Fibroblast of lung (primary cell): ENCODE measurements at places on chromosomes 13 and 19. TPM values are rescaled to one million over a fixed set of nuclear protein-coding genes. Genes with fewer than 3 reads are reported as not detected.

DNA sequence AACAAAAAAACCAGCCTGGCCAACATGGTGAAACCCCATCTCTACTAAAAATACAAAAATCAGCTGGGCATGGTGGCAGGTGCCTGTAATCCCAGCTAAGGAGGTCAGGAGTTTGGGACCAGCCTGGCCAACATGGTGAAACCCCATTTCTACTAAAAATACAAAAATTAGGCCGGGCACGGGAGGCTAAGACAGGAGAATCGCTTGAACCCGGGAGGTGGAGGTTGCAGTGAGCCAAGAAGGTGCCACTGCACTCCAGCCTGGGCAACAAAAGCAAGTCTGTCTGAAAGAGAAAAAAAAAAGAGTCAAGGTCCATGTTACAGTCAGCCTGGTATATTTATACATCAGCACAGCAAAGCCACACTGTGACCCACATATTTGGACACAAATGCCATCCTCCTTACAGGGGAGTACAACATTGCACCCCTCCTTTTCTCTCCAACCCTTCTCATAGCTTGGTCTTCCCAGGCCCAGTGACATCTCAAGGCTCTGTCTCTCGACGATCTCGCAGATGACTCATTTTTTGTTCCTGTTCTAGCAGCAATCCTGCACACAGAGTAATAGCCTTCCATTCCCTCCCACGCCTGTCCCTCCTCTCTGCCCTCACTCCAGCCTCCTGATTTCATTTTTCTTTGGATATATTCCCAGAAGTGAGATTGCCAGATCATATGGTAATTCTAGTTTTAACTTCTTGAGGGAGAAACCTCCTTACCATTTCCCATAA, 21.0 kb upstream of the DPP9 start:
- DNase-seq: peak; percentile 94

DNA sequence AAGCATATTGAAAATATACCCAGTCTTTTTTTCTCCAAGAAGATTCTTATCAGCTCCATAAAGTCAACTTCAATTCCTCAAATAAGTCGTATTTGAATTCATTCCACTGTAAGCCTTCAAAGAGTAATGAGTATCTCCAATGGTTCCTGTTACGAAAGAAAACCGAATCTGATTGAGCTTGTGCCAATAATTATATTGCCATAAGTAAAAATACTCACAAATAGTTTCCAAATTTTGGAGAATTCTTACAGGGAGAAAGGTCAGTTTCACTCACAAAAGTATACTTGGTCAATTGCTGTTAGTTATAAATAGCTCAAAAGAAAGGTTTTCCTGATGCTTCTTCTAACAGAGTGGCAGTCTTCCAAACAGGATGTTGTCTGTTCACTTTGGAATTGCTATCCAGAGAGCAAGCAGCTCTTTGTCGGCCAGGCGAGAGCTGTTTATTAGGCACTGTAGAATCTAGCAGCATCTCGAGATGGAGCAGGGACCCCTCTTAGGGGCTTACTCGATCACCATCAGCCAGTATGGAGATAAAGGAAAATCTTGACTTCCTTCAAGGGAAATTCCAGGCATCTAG, 13.5 kb downstream of the ERICH4 start:
- peak; percentile 20 for DNase-seq

DNA sequence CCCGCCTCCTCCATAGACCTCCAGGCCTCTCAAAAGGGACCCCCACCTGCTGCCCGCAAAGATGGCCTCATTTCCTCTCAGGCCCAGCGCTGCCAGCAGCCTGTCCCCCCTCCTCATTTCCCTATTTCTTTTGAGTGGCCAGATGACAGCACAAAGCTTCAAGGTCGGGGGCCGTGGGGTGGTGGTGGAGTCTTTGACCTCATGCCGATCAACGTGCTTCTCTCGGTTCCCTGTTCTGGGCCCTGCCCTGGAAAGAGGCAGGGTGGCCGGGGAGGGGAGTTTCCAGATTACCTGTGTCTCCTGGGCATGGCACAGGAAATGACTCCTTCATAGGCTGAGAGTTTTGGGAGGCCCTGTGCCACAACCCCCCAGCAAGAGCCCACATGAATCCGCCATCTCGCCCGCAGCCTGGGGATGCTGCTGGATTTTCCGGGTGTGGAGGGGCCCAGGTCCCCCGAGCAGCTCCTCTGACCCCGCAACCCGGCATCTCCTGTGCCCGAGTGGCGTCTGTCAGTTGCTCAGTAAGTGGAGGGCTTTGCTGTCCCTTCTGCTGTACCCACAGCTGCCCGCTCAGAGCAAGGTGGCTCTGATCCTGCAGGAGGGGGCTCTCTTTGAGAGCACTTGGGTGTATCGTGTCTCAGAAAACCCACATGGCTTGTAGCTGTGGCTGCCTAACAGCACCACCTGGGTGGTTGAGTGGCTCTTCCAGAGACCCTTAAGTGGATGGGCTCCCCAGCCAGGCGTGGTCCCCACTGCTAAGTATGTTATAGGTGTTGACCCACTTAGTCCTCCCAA, 139.4 kb downstream of the SIPA1L3 start:
- no peak for DNase-seq

DNA sequence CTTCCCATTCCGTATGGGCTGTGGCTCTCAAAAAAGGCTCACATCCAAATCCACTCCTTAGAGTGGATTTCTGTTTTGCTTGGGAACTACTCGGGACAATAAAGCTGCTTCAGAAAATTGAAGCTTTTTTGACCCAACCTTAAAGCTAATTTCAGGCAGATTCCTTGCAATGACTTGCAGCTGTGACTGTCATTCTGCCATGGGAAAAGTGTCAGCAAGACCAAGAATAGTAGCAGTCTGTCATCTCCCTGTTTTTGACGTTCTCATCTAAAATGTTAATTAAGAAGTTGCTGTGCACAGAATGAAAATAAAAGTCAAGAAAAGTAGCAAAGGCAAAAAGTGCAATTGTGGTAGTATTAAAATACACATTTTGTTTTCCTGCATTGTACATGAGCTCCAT, 304.7 kb downstream of the COG6 start:
- DNase-seq: no peak

DNA sequence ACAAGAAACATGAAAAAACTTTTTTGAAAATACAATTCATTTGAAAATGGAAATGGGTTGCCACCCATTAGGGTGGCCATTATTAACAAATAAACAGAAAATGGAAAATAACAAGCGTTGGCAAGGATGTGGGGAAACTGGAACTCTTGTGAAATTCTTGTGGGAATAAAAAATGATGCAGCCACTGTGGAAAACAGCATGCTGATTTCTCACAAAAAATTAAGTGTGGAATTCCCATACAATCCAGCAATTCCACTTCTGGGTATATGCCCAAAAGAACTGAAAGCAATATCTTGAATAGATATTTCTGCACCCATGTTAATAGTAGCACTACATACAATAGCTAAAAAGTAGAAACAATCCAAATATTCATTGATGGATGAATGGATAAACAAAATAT, 165.2 kb downstream of the DCLK1 start:
- peak; percentile 44 for DNase-seq

DNA sequence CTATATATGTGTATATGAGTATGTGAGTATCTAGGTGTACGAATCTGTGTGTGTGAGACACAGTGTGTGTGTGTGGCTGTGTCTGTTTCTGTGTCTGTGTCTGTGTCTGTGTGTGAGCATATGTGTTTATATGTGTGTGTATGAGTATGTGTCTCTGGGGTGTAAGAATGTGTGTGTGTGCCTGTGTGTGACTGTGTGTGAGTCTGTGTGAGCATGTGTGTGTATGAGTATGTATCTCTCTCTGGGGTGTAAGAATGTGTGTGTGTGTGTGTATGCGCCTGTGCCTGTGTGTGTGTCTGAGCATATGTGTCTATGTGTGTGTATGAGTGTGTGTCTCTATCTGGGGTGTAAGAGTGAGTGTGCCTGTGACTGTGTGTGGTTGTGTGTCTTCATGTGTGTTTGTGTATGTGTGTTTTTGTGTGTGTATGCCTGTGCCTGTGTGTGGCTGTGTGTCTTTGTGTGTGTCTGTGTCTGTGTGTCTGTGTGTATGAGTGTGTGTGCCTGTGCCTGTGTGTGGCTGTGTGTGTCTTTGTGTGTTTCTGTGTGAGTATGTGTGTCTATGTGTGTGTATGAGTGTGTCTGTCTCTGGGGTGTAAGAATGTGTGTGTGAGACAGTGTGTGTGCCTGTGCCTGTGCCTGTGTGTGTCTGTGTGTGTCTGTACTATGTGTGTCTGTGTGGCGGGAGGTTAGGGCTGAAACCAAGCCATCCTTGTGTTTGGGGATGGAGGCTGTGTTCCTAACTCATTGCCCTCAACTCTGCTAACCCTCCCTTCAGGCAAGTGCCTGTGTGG, 11.2 kb downstream of the AXL start:
- DNase-seq: no peak

- DNase-seq: no peak
These were observed 349 bp upstream of the KISS1R start for GRCh38 chr19:916645-917322.

DNA sequence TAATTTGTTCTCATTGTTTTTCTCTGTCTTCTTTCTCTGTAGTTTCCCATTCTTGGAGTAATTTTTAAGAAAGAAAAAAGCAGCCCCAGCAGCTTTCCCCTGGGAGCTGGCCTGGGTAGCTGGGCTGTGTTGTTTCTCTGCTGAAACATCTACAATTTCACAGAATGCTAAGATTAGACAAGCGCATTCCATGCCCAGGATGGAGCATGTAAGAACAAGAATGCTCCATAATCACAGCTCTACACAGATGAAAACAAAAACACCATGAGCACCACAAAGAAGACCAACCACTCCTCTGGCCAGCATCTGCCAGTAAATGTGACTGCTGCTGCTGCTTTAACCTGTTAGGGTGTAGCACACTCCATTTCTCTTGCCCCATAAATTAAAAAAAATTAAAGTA, 239.2 kb upstream of the SLITRK1 start:
- DNase-seq: peak; percentile 12

- no peak for DNase-seq
These were observed 10.5 kb upstream of the TINCR start for GRCh38 chr19:5578097-5578846.

GRCh38 chr13:74870865-74871264, 611.1 kb downstream of the TBC1D4 start:
- peak; percentile 19 for DNase-seq

- DNase-seq: peak; percentile 29
These were observed 27.7 kb downstream of the TMEM161A start for GRCh38 chr19:19110410-19111135.

DNA sequence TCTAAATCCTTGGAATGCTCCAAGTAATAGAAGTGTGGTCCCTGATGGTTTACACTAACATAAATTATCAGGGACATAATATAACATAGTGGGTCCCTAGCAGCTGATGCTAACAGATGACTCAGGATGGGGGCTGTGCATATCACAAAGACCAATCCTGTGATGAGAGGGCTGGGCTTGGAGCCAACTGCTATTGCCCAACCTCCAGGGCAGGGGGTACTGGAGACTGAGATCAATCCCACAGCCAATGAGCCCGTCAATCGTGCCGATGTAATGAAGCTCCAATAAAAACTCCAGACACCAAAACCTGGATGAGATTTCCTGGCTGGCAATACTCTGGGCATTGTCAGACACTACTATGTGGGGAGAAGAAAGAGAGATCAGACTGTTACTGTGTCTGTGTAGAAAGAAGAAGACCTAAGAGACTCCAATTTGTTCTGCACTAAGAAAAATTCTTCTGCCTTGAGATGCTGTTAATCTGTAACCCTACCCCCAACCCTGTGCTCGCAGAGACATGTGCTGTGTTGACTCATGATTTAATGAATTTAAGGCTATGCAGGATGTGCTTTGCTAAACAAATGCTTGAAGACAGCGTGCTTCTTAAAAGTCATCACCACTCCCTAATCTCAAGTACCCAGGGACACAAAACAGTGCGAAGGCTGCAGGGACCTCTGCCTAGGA, 33.4 kb downstream of the ABCC4 start:
- peak; percentile 94 for DNase-seq

DNA sequence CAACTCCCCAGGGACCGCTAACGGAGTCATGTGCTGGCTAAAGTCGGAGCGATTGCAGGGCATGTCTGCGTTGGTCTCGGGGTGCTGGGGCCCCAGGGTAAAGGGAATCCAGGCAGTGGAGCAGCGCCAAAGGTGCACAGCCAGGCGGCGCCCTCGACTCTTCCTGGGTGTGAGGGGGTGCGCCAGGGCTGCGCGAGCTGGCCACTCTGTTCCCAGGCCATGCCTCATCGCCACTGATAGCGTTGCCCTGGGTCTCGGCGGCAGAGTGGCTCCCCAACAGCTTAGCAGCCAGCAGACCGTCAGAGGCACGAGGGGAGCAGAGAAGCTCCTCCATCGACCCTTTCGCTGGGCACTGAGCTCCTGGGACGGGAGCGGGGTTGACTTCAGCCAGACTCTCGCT, 152.7 kb downstream of the B3GLCT start:
- no peak for DNase-seq

GRCh38 chr19:58585442-58586132, 12.5 kb upstream of the MZF1 start:
- DNase-seq: no peak

- DNase-seq: peak; percentile 61
These were observed 138.2 kb downstream of the CRYL1 start for GRCh38 chr13:20387441-20387971.

GRCh38 chr13:46721054-46721453, 75.9 kb downstream of the ESD start:
- peak; percentile 29 for DNase-seq

- DNase-seq: no peak
These were observed 118.1 kb downstream of the TNFRSF19 start for GRCh38 chr13:23688336-23688735.

GRCh38 chr19:55289117-55289796, 5.5 kb downstream of the BRSK1 start:
- DNase-seq: no peak

DNA sequence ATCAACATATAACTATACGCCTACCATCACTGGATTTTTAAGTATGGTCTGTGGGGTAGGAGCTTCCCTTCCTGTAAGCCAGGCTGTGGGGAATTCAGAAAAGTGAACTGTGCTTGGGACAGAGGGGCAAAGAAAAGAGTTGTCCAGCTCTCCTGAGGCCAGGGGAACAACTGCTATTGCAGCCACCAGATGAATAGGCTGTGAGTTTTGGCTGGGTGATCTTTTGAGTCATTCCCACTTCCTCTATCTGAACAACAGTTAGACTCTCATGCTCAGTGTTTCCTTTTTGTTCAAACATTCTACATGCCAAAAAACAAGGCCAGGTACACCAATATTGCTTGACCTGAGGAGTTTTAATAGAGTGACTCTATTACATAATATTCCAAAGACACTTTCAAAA, 426.2 kb upstream of the DACH1 start:
- DNase-seq: no peak

Gene C19orf67
- total RNA-seq: not detected in 2 replicates

Gene MAMSTR
- 0.51 and 0.99 TPM in 2 replicates for total RNA-seq

Gene MEDAG
- 11.2 and 47.0 TPM in 2 replicates for total RNA-seq

Gene CYP2S1
- total RNA-seq: 2.1 and 3.5 TPM in 2 replicates

Gene PLPPR3
- 1.5 and 2.5 TPM in 2 replicates for total RNA-seq

Gene CLEC4G
- not detected in 2 replicates for total RNA-seq

Gene SULT2A1
- not detected in 2 replicates for total RNA-seq
